Immature natural killer cell (primary cell): ENCODE measurements at places on chromosomes 4 and X. TPM values are rescaled to one million over a fixed set of nuclear protein-coding genes. Genes with fewer than 3 reads are reported as not detected.

DNA sequence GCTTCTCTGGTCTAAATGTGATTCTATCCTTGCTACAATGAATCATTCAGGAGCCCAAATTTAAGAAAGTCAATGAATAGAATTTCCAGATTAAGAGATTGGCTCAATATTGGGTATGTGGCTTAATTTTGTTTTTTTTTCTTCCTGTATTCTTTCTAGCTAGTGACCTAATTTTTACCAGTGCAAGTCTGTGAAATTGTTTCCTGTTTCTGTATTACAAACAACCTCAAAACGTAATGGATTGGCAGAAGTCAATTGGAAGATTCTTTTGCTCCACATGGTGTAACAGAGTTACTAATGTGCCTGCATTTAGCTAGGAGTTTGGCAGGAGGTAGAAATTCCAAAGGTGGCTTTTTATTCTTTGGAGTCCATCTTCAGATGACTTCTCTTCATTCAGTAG is 17.6 kb downstream of the DYNLT3 start:
- no peak for DNase-seq

- DNase-seq = no peak
Measured at GRCh38 chrX:9882669-9883446, 84.3 kb upstream of the CLDN34 start.

GRCh38 chrX:76555816-76556215 is 128.3 kb downstream of the MAGEE1 start:
- DNase-seq = no peak

DNA sequence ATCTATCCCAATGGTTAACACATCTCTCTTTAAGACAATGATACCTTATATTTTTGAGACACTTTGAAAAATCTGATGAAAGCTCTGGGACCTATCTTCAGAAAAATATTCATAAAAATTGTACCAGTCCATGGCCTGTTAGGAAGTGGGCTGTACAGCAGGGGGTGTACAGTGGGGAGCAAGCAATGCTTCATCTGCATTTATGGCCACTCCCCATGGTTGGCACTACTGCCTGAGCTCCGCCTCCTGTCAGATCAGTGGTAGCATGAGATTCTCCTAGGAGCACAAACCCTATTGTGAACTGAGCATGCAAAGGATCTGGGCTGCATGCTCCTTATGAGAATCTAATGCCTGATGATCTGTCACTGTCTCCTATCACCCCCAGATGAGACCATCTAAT is 42.6 kb downstream of the C4orf51 start:
- no peak for DNase-seq

DNA sequence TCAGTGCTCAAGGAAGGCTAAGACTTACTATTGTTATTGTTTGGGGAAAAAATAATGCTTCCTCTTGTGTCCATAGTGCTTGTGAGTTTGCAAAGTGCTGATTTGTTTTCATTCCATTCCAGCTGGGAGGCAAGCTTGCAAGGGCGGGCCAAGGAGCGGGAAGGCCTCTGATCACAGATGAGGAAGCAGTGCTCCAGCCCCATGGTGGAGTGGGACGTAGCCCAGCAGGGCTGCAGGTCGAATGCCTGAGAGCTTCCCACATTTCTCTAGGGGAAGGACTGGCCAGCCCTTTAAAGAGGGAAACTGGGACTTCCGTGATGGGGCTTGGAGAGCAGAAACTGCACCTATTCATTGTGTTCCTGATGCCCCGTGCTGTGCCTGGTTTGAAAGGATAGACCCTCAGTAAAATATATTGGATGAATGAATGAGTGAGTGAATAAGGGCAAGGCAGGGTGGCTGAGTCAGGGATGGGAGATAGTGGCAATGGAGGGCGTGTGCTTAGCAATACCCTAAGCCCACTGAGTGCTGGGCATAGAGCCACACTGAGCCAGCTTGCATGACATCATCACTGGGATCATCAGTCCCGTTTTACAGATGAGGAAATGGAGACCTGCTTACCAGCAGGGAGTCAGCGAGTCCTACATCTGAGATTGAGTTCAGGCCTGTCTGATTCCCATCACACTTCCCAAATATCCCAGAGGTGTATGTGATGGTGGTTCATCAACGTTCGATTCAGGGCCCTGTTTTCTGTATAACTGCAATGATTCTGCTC is 17.9 kb upstream of the NSG1 start:
- DNase-seq = no peak

DNA sequence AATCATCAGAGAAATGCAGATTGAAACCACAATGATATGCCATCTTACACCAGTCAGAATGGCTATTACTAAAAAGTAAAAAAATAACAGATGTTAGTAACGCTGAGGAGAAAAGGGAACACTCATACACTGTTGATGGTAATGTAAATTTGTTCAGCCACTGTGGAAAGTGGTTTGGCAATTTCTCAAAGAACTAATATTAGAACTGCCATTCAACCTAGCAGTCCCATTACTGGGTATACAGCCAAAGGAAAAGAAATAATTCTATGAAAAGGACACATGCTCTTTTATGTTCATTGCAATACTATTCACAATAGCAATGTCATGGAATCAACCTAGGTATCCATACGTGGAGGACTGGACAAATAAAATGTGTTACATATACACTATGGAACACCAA is 566.3 kb downstream of the STPG2 start:
- DNase-seq = no peak

- peak; percentile 71 for DNase-seq
Measured at GRCh38 chr4:3442959-3443749, 1.4 kb downstream of the HGFAC start.

GRCh38 chr4:11611868-11612267 is 183.2 kb upstream of the HS3ST1 start:
- DNase-seq = no peak

DNA sequence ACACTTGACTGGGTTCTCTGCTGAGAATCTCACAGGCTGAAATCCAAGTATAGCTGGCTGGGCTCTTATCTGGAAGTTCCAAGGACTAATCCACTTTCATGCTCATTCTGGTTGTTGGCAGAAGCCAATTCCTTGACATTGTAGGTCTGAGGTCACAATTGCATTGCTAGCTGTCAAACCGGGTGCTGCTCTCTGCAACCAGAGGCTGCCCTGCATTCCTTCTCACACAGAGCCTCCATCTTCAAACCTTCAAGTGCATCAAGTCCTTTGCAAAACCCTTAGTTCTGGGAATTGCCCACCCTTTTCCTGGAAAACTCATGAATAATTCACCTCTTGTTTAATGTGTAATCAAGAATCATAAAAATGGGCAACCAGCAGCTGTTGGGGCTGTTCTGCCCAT is 404.2 kb downstream of the KCNIP4 start:
- DNase-seq = no peak

DNA sequence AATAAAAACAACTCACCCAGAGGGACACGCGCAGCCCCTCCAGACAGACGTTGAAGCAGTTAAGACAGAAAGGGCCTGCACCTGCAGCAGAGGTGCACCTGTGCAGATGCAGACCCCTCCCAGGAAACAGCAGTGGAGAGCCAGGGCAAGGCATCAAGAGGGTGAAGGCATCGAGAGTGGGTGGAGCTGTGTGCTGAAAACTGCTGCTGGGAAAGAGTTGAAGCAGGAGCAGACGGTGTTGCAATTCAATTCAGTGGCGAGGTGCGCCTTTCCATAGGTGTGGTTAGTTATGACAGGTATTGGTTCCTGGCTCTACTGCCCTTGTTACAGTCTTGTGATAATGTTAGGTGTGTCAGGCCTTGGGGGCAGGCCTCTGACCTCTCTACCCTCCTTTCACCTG is 16.7 kb downstream of the LETM1 start:
- no peak for DNase-seq

GRCh38 chr4:53478671-53479456 is 101.4 kb downstream of the FIP1L1 start:
- no peak for DNase-seq

DNA sequence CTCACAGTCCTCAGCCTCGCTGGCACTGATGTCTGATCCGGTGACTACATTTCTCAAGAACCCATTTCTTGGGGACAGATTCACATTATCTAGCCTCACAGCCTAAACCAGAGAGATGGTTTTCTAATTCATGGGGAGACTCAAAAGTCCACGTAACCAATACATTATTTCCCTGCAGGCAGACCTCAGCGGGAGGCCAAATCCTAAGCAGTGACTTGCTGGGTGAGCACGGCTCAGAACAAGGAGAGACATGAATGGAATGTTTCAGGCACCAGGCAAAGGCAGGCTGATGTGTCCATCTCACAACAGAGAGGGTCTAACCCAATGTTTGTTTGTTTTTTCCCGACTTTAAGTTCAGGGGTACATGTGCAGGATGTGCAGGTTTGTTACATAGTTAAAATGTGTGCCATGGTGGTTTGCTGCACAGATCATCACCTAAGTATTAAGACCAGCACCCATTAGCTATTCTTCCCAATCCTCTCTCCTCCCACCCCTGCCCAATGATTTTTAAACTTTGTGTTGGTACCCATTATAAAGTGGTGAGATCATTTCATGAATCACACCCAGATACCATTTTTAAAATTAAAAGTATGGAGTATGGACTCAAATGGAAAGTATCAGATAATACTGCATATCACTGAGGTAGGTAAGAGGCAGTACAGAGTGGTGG is 53.3 kb downstream of the SCD5 start:
- DNase-seq = no peak

DNA sequence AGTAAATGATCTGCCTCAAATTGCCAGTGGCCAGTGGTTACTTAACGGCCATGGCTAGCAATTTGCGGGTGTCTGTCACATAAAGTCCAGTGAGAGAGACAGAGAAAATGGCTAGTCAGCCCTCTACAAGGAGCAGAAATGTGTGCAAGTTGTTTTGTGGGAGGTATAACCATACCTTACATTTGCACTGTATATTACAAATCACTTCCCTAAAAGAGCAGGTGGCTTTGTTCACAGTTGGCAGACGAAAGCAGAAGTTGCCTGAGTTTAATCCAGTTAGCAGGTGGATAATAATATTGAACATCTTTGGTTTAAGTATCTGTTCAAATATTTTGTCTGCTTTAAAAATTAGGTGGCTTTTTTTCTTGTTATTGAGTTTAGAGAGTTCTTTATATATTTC is 15.6 kb downstream of the SRPX start:
- DNase-seq = no peak

DNA sequence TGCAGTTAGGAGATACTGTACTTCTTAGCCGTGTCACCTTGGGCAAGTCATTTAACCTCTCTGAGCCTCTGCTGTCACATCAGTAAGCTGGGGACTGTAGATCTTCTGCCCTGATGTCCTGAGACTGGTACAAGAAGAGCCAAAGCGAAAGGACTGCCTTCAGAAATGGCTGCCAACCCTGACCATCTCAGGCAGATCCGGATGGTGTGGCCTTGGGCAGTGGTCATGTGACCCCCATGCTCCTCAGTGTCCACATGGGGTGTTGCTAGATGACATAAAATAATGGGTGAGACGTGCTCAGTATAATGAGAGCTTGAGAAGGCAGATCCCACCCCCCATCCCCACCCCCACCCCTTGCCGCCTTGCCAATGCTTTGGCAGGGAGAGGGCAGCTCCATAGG is 60.4 kb upstream of the MTM1 start:
- DNase-seq = no peak

- no peak for DNase-seq
Measured at GRCh38 chr4:108377021-108377420, 208.3 kb upstream of the LEF1 start.

Gene USP17L19
- not detected for polyA plus RNA-seq

Gene TMEM154
- 9.9 TPM for polyA plus RNA-seq

Gene SMARCAD1
- 10.3 TPM for polyA plus RNA-seq

Gene TNMD
- polyA plus RNA-seq = not detected

Gene FAM9C
- polyA plus RNA-seq = not detected
